Activated B cell treated with CpG ODN at 0.5 μM for 24 hours (primary cell): ENCODE measurements at places on chromosomes 4 and X. TPM values are rescaled to one million over a fixed set of nuclear protein-coding genes. Genes with fewer than 3 reads are reported as not detected.

- peaks cover 7% of the 10 kb centered on the region for H3K4me1 ChIP-seq
- H3K27ac ChIP-seq: no peak overlapping the region
- no peaks in the 10 kb centered on the region for H3K36me3 ChIP-seq
- H3K27me3 ChIP-seq: no peaks in the 10 kb centered on the region
Measured at GRCh38 chr4:89434364-89434988, 126.9 kb upstream of the GPRIN3 start.

DNA sequence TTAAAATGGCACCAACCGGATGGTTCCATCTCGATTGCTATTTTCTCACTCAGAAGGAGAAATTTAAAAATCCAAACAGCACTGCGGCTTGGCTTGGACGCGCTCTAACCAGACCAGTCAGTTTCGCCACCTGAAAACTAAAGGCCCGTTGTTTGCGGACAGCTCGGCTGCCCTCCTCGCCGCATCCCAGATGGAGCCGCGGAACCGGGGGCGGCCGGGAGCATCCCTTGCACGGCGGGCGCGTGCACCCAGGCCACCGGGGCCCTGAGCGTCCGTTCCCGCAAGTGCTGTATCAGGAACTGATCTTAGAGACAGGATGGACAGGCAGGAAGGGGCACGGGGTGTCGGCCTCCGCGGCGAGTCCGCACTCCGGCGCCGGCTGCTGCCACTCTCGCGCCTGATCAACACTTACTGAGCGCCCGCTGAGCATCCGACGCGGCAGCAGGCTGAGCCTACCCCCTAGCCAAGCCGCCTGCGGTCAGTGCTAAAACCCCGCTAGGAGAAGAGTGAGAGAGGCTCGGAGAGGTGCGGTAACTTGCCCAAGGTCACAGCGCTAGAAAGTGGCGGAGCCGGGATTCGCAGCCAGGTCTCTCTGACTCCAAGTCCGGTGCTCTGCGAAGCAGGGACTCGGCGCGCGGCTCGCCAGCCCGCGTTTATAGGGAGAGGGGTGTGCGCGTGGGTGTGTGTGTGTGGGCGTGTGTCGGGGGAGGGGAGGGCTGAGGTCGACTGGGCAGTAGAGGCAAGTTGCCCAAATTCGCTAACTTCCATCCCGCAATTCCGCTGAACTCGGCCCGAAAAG lies at the start of gene CITED1:
CITED1 (minus strand) TSS at position 629 of the 799 bp plus-strand sequence. CDS start 3,045 bp downstream, outside the sequence.
- peaks cover 28% of the 10 kb centered on the region for H3K27me3 ChIP-seq
- DNase-seq: peak; percentile 17
- peak within 1 kb of the TSS; percentile 46 for H3K27ac ChIP-seq

GRCh38 chrX:154444755-154445246 lies 860 bp downstream of the FAM50A start:
- no peak for DNase-seq
- H3K4me1 ChIP-seq: peaks cover 5% of the 10 kb centered on the region
- no peak overlapping the region for H3K27ac ChIP-seq
- no peaks in the 10 kb centered on the region for H3K27me3 ChIP-seq
- peaks cover 35% of the 10 kb centered on the region for H3K36me3 ChIP-seq

GRCh38 chr4:3747581-3747904 lies 18.6 kb upstream of the ADRA2C start:
- H3K4me3 ChIP-seq: no peak overlapping the region
- DNase-seq: no peak
- H3K4me1 ChIP-seq: peaks cover 3% of the 10 kb centered on the region
- H3K27me3 ChIP-seq: peaks cover 38% of the 10 kb centered on the region
- no peaks in the 10 kb centered on the region for H3K36me3 ChIP-seq

GRCh38 chrX:6163721-6164120 lies 64.9 kb downstream of the NLGN4X start:
- DNase-seq: no peak
- no peaks in the 10 kb centered on the region for H3K4me1 ChIP-seq
- H3K27ac ChIP-seq: no peak overlapping the region
- no peaks in the 10 kb centered on the region for H3K27me3 ChIP-seq

DNA sequence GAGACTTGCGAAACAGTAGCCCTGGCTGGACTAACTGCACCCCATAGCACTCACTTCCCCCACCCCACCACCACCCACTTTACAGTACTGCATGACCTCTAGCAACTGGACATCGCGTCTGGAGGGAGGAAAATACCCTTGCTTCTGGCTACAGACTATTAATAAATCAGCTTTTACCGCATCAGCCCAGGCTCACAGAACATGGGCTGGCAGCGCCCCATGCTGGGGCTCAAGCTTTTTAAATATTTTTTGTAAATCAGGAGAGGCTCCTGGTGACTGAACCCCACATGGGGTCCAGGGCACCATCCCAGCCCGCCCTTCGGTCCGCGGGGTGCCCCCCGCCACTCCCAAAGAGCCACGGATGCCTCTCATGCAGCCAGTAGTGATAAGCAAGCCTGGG lies 2.7 kb downstream of the HS6ST2 start:
- H3K4me3 ChIP-seq: no peak overlapping the region
- no peak for DNase-seq
- no peak overlapping the region for H3K27ac ChIP-seq
- peaks cover 14% of the 10 kb centered on the region for H3K27me3 ChIP-seq
- peaks cover 9% of the 10 kb centered on the region for H3K4me1 ChIP-seq

- no peak for DNase-seq
- H3K4me3 ChIP-seq: no peak overlapping the region
- no peaks in the 10 kb centered on the region for H3K4me1 ChIP-seq
- H3K27ac ChIP-seq: no peak overlapping the region
- H3K27me3 ChIP-seq: no peaks in the 10 kb centered on the region
Measured at GRCh38 chr4:15729910-15730533, 27.2 kb downstream of the BST1 start.

DNA sequence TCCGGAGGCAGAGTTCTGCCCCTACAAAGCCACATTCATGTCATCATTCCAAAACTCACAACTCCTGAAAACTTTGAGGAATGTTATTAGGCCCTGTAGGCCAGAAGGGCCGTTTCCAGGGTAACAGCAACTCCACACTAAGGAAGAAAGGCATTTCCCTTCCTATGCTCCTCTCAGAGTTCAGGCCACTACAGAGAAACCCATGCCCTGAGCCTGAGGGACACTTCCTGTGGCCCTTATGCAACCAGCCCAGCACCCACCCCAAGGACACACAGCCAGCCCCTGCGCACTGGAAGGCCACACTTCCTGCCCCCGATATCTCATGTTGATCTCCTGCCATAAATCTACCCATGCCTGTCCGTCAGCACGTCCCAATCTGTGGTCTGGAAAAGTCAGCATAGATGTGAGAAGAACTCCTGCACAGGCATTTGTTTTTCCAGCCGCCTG lies 289.3 kb downstream of the BCOR start:
- no peak for DNase-seq
- H3K27me3 ChIP-seq: peaks cover 10% of the 10 kb centered on the region
- H3K4me1 ChIP-seq: no peaks in the 10 kb centered on the region
- no peak overlapping the region for H3K27ac ChIP-seq

DNA sequence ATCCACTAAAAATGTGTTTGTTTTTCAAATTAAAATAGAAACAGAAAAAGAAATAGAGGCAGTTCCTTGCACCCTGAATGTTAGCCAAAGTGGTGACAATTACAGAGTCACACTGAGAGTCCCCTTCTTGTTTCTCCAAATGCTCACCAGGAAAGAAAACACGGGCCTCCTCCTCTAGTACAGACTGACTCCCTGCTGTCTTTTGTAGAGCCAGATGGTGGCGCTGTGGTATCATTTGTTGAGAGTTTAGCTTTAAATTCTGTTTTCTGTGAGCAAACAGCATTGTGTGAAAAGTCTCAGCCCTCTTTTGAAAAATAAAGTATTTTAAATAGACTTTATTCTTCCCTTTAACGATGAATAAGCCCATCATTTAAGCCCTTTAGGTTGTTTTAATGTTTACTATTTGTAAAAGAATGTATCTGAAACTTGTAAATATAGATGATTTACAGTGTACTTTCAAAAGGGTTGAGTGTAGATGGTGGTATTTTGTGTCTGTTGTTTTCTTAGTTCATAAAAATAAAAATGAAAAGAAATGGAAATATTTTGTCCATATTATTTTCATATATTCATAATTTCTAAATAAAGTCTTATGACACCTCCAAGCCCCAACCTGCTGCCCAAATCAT lies 36.9 kb upstream of the ATOH1 start:
- no peak overlapping the region for H3K27ac ChIP-seq
- H3K4me1 ChIP-seq: no peaks in the 10 kb centered on the region
- no peak overlapping the region for H3K4me3 ChIP-seq
- no peak for DNase-seq

DNA sequence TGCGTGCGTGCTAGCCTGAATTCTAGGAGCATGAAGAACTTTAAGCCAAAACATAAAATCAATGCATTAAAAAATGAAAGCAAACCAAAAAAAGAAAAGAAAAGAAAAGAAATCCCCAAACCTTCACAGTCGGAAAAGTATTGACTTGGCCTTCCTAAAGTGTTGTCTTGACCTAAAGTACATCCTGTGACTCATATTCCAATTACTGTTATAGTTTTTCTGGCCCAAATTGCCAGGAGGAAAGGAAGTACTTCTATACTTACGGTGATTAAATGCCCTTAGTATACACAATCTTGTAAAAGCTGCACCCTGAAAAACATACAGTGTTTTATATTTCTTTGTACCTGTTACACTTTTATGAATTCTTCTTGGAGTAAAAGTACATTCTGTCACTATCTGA lies 512.8 kb downstream of the ANKRD50 start:
- no peaks in the 10 kb centered on the region for H3K27me3 ChIP-seq
- H3K4me1 ChIP-seq: no peaks in the 10 kb centered on the region
- no peak for DNase-seq

DNA sequence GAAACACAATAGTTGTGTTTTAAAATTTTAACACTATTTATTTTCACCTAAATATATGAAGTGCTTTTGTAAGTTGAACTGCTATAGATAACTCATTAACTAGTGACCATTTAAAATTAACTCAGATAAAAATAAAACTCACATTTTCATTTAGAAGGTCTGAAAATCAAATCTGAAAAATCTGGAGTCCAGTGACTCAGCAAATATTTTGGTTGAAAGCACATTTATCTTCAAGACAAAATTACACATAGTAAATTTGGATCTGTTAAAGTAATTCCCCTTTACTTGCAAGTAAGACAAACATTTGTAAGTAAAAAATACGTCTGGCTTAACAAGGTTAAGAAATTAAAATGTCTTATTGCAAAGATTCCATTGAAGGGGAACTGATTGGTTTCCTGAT lies 589.1 kb downstream of the TRIML1 start:
- no peak overlapping the region for H3K4me3 ChIP-seq
- no peaks in the 10 kb centered on the region for H3K27me3 ChIP-seq
- no peak for DNase-seq
- no peaks in the 10 kb centered on the region for H3K4me1 ChIP-seq
- no peaks in the 10 kb centered on the region for H3K36me3 ChIP-seq
- no peak overlapping the region for H3K27ac ChIP-seq

GRCh38 chrX:2457289-2458133 lies 43.3 kb downstream of the DHRSX start:
- H3K4me3 ChIP-seq: no peak overlapping the region
- DNase-seq: no peak
- H3K27me3 ChIP-seq: no peaks in the 10 kb centered on the region
- peaks cover 4% of the 10 kb centered on the region for H3K4me1 ChIP-seq
- H3K27ac ChIP-seq: no peak overlapping the region

The MAMLD1 gene
- total RNA-seq: 1.2 and 1.4 TPM in 2 replicates

The ANKRD50 gene
- total RNA-seq: 0.61 and 0.78 TPM in 2 replicates

The EOLA2 gene
- total RNA-seq: 37.5 and 38.4 TPM in 2 replicates

The OTUD5 gene
- 76.0 and 78.1 TPM in 2 replicates for total RNA-seq

The SCML2 gene
- 1.3 and 2.1 TPM in 2 replicates for total RNA-seq
